ENCODE measurements at places on chromosomes 7 and 10.

GRCh38 chr10:113476191-113476590 lies 76.7 kb upstream of the HABP2 start:
- DNase-seq, result no peak

DNA sequence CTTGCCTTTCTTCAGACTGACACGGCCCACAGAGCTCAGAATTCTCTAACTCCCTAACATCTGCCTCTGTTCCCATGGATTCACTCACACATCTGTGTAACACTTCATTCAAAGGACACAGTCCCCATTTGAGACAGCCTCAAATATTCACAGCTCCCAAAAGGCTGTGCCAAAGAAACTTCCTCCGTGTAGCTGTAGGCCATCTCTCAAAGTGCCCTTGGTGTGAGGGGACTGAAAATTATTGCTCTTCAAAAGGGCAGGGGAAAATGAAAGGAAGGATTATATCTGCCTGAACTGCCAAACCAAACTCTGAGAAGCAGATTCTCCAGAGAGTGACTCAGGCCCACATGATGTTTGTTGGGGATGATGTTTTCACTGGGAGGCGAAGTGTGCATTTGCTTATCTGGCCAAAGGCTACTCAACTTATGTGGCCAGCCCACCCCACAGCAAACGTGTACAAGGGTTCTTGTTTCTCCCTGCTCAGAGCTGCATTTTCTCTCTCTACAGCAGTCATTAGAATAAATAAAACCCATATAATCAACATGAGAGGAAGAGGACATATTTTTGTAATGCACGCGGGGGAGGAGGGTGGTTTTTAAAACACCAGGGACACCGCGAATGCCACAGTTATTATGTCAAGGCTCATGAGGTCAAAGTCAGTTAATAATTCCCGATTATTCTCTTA lies 302.4 kb upstream of the NFE2L3 start:
- no peak for DNase-seq

DNA sequence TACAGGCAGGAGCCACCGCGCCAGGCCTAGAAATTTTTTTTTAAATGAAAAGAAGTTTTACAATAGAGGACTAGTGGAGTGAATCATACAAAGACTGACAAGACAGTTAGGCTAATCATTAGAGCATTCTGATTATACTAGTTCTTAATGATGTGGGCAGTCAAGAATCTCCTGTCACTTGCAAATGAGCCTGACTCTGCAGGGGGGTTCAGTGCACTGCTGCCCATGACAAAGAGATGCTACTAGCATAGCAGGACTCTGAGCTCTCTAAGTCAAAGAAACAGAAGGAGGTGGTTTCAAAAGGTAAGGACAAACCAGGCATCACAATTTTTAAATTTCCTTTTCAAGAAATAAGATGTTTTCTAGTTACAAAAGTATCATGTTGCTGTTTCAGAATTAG lies 59.0 kb downstream of the CCDC6 start:
- DNase-seq, result no peak

GRCh38 chr7:19557726-19558465 lies 150.9 kb downstream of the POLR1F start:
- no peak for DNase-seq
